ENCODE measurements at places on chromosomes 2 and 18.
A peak's percentile ranks its signal among the peaks of the same experiment; 100 is the strongest.

GRCh38 chr2:25304826-25305596, 36.7 kb downstream of the DNMT3A start:
- DNase-seq = no peak

GRCh38 chr2:74149570-74150319, 2.0 kb upstream of the BOLA3 start:
- no peak for DNase-seq

DNA sequence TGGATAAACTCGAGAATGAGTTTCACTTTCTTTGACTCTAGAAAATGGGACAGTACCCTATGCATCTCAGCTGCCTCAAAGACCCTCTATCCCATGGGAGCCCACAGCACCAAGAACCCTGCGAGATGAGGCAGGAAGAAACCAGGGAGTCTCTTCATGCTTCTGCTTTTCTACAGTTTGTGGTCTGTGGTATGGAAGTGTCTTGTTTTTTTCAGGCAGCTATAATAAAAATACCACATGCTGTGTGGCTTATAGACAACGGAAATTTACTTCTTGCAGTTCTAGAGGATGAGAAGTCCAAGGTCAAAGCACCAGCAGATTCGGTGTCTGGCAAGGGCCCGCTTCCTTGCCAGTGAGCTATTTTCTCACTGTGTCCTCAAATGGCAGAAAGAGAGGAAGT, 257.9 kb downstream of the SUCLG1 start:
- no peak for DNase-seq

- DNase-seq = peak; percentile 64
Observed at GRCh38 chr2:124542932-124543640, 518.0 kb downstream of the CNTNAP5 start.

DNA sequence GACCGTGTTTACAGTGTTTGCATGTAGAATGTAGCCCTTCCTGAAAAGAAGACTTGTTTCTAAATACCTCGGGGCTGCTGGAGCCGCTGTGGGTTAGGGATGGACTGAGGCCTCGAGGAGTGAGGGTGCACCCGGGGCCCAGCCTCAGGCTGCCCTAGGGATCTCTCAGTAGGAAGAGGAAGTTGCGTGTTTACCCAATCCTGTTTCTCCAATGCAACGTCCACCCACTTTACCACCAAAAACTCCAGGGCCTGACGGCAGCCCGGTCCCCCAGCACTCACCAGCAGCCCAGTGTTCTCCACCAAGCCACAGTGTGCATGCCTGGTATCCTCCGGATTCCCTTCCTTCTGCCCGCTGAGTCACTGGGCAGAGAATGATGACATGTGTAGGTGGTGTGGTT, 255.8 kb downstream of the GLI2 start:
- DNase-seq = no peak

- no peak for DNase-seq
Observed at GRCh38 chr18:58285449-58286130, 241.6 kb downstream of the NEDD4L start.

DNA sequence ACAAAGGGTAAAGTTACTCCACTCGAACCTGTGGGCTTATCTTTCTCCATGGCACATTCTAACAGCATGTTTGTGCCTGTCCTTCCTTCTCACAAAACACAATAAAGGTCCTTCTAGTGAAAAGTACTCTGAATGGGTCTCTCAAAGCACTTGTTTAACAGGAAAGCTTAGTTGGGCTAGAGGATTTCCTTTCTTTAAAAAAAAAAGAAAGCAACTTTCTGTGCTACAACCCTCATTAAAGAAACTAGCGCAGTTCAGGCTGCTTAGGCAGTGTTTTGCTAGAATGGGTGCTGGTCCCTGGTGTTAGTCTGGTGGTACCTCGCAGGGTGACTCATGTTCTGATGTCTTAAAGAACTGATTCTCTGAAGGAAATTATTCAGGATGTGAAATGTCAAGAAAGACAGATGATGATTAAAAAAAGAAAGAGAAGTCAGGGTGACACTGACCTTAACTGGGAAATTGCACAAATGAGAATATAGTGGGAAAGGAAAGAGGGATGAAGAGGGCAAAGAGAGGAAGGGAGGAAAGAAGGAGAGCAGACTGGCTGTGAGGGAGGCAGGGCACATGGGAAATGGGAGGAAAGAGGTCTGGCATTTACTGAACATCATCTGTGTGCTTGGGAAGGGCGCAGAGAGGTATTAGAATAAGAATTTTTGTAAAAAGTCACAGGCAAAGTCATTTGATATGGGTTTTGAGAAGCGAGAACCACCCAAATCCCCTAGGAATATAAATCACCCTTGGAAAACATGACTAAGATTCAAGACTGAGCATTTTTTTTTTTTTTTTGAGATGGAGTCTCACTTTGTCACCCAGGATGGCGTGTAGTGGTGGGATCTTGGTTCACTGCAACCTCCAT, 74.9 kb downstream of the ATP8B1 start:
- no peak for DNase-seq

- peak; percentile 59 for DNase-seq
Observed at GRCh38 chr2:237673130-237674001, 46.0 kb downstream of the LRRFIP1 start.

- DNase-seq = no peak
Observed at GRCh38 chr2:240886023-240886565, 9.9 kb downstream of the MAB21L4 start.

Data from NCI-H774 (cell line).